ENCODE measurements at places on chromosomes 7 and 10. TPM values are rescaled to one million over a fixed set of nuclear protein-coding genes. Genes with fewer than 3 reads are reported as not detected.

- no peak for DNase-seq
Observed at GRCh38 chr7:28076423-28077200, 104.0 kb downstream of the JAZF1 start.

- peak; percentile 61 for DNase-seq
Observed at GRCh38 chr7:7103343-7104313, 78.7 kb upstream of the C1GALT1 start.

The TLX1 gene
- total RNA-seq: 0.07 TPM

- no peak for DNase-seq
Observed at GRCh38 chr10:131638880-131639278, 261.9 kb upstream of the PPP2R2D start.

All from HepG2 (cell line).